Sigmoid colon (tissue), 7 donors: ENCODE measurements at places on chromosomes 6 and 20. TPM values are rescaled to one million over a fixed set of nuclear protein-coding genes. Genes with fewer than 3 reads are reported as not detected.

DNA sequence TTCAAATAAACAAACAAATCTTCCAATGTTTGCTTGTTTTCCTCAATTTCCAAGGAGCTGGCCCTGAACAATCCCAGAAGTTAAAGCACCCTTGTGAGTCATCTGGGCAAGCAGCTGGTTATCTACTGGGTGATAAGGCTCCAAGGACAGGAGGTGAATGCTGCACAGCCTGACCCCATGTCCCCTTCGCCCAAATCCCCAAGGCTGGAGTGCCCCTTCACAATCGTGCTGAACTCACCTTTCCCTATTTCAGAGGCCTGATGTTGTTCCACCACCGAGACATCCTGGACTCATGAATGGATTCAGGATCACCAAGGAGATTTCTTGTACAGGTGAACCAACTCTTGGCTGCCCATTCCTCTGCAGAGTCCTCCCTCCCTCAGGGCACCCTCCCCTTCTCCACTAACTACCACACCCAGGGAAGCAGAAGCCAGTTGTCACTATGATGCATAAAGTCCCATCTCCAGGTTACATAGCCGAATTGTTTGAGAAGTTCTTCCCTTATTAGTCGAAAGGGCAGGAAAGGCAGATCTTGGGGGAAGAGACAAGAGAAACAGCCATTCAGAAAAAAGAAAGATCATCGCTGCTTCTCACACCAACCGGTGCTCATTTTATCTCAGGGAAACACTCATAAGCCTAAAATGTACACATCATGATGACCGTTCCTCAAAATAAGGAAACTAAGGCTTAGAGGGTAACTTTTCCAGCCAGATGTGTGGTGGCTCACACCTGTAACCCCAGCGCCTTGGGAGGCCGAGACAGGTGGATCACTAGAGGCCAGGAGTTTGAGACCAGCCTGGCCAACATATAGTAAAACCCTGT lies 138.8 kb upstream of the RREB1 start:
- no peak overlapping the region for H3K4me3 ChIP-seq
- H3K27ac ChIP-seq = no peak overlapping the region
- no peaks in the 10 kb centered on the region for H3K4me1 ChIP-seq
- H3K27me3 ChIP-seq = no peaks in the 10 kb centered on the region
- no peak for DNase-seq
- no peaks in the 10 kb centered on the region for H3K36me3 ChIP-seq

DNA sequence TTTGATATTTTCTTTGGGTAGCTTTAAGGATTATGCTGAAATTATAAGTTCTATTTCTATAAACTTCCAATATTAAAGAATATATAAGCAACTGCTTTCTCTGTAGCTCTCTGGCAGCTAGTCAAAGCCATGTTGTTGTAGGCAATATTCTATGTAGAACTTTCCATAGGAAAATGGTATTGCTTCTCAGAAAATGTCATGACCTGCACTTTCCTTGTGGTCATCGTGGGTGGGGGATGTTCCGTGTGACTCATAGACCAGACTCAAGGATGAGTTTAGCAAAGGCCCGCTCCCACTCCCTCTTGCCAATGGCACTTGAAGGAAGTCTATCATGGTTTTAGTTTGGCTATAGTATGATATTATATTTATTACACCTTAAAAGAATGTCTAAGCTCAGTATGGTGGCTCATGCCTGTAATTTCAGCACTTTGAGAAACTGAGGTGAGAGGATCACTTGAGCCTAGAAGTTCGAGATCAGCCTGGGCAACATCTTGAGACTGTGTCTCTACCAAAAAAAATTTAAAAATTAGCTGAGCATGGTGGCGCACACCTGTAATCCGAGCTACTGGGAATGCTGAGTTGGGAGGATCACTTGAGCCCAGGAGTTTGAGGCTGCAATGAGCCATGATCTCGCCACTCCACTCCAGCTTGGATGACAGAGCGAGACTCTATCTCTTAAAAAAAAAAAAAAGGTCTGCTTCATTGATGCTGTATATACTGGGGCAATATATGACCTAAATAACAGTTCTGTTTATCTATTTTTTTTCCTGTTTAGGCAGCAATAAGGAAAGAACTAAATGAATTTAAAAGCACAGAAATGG lies 36.6 kb upstream of the LTV1 start:
- H3K27me3 ChIP-seq = no peaks in the 10 kb centered on the region
- H3K4me1 ChIP-seq = no peaks in the 10 kb centered on the region
- no peaks in the 10 kb centered on the region for H3K36me3 ChIP-seq
- no peak for DNase-seq
- H3K4me3 ChIP-seq = no peak overlapping the region

HLA-DPB1 gene
- polyA plus RNA-seq = 180 TPM

DNA sequence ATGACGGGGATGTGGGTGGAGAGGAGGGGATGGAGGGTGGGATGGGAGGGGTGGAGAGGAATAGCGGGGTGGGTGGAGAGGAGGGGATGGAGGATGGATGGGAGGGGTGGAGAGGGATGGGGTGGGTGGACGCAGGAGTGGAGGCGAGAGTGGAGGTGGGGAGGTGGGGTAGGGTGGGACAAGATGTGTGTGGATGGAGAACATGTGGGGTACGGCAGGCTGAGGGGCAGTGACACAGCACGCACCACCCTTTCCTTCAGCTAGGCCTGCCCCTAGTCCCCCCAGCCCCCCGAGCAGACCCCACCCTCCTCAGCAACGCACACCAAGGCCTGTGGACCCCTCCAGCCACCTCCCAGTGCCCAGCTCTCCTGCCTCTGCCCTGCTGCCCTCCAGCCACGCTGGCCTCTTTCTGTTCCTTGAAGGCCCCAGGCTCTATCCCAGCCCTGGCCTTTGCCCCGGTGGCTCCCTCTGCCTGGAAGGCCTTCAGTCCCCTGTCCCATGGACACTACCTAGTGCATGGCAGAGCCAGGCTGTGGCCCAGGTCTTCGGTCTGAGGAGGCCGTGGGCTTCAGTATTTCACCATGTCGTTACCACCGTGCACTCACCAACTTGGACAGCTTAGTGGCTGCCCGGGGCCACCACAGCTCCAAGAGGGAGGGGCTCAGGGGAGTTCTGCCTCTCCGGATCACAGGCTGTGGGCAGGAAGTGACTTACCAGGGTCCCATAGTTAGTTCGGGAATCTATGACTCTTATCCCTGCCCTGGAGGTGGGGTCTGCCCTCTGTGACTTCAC lies 78.4 kb upstream of the PMEPA1 start:
- H3K36me3 ChIP-seq = no peaks in the 10 kb centered on the region
- no peak for DNase-seq
- no peak overlapping the region for H3K4me3 ChIP-seq
- H3K27ac ChIP-seq = no peak overlapping the region

BPI gene
- not detected for polyA plus RNA-seq
